ENCODE measurements at places on chromosomes 4 and X.
A peak's percentile ranks its signal among the peaks of the same experiment; 100 is the strongest.

DNA sequence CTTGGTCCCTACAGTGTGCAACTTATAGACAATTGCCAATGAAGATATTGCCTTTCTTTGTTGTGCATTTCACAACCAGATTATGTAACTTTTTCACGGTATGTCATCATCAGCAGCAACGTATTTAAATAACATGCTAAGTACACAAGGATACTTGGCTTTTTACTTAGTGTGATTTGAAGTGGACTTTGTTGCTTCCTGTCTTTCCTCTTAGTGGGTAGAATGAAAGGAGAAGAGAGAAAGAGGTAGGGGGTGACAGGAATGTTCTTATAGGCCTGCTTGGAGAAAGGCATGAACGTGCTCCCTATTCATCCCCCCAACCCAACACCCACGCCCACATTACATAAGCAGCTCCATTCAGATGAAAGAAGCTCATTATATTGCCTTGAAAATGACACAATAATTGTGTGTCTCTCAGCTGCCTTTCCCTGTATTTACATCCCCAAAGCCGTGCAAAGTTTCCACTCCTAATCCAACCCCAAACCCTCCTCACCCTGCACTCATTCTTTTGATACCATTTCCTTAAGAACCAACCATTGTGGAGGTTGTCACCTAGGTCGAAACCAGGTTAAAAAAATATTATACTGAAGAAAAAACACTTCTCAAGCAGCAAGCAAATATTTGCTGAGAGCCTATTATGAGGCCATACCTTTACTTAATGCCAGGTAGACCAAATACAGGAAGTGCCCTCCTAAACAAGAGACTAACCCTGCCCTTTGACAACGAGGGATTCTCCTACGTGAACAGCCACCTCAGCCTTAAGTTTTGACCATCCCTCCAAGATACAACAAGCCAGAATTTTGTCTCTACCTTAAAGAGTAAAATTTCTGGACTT lies 25.2 kb upstream of the GK start:
- no peak for DNase-seq

- peak; percentile 52 for DNase-seq
These were observed 105.4 kb upstream of the TBC1D9 start for GRCh38 chr4:140861359-140862176.

DNA sequence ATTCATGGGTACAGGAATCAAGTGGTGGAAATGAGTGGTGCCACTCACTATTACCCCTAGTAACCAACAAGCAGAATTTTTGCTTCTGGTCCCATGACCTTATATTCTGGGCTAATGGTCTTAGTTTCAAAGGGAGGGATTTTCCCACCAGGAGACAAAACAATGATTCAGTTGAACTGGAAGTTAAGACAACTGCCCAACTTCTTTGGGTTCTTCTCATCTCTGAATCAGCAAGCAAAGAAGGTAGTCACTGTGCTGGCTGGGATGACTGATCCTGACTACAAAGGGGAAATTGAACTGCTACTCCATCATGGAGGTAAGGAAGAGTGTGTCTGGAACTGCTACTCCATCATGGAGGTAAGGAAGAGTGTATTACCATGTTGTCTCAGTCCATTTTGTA lies 87.2 kb downstream of the IL13RA2 start:
- no peak for DNase-seq

DNA sequence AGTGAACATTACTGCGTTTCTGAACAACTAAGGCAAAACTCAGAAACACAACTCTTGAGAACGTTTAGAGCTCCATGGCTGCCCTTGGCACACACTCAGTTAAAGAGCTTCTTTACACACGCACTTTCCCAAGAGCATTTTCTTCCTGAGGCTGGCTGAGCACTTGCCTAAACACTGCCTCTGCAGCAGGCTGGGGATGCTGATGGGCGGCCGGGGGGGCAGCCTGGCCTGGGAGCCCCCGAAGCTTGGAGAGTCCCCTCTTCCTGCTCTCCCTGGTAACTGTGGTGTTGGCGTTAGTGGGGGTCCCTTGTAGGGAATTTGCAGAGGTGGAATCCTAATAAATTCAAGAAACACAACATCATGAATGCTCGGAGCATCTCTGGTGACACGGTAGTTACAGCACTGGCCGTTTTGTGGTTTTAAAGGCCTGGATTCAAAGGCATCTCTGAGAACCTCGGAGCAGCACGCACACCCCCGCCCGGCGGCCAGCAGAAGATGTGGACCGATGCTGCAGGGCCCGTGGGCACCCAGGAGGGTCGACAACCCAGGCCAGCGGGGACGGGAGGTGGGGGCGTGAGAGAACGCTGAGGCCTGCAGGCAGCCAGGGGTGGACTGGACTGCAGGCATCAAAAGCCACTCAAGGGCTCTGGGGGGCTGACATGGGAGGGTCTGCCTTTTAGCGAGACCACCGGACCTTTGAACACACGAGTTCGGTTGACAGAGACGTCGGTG lies 45.4 kb downstream of the FGFRL1 start:
- no peak for DNase-seq

- DNase-seq, result no peak
These were observed 32.3 kb downstream of the VEGFC start for GRCh38 chr4:176760471-176760870.
